ENCODE measurements at places on chromosomes 3 and 15.

DNA sequence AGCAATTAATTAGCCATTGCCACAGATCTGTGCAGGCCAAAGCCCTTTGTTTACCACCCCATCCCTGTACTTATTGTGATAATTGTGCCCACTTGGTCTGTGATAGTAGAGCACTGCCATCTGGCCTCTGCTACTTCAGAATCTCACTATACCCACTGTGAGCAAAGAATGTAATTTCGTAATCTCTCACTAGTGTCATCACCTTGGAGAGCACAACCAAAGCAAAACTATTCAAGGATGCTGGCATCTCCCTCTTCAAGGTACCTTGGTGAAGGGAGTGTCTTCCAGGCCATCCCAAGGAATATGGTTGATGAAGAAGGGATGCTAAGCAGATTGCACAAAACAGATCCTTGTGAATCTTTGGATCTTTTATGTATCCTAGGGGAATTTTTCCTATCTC lies 34.7 kb upstream of the NOX5 start:
- no peak for DNase-seq

DNA sequence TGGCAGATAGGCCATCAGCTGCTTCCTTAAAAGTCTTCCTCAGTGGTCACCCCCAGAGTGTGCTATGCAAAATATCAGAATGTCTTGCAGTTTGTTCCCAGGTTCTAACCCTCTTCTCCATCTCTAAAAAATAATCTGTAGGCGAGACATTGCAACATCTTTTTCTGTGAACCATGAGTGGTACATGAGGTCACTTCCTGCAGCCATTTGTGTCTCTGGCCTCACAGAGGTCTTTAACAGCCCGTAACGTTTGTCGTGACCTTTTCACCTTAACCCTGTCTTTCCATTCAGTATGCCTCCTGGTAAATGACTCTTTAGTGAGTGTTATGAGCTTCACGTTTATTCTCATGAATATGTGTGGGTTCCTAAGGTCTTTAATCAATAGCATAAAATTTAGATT lies 145.4 kb downstream of the KLHL25 start:
- DNase-seq: peak; percentile 41

- no peak for DNase-seq
Measured at GRCh38 chr3:47443611-47443995, 32.1 kb downstream of the SCAP start.

GRCh38 chr3:13042715-13043271 lies 30.4 kb downstream of the IQSEC1 start:
- no peak for DNase-seq

DNA sequence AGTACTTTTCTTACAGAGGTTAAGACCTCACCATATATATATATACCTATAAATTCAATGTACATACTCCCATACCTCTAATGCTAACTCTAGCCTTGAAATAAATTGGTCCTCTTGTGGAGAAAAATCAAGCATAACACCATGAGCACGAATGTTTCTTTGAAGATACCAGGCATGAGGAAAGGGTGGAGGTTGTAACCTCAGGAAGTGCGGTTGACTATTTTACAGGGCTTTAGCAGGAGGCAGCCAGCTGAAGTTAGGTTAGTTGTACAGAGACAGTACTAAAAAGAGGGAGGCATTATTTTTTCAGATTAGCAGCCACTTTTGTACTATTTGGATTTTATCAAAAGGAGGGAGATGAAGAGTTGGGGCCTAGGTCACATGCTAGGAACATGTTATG lies 767.0 kb downstream of the OTOL1 start:
- no peak for DNase-seq

- DNase-seq: no peak
Measured at GRCh38 chr3:134029256-134029733, 430 bp downstream of the SLCO2A1 start.

- DNase-seq: no peak
Measured at GRCh38 chr15:99408236-99409096, 157.2 kb downstream of the LRRC28 start.

GRCh38 chr15:91142106-91142744 lies 42.2 kb downstream of the SV2B start:
- no peak for DNase-seq

GRCh38 chr3:194723846-194724618 lies 38.3 kb downstream of the FAM43A start:
- no peak for DNase-seq

DNA sequence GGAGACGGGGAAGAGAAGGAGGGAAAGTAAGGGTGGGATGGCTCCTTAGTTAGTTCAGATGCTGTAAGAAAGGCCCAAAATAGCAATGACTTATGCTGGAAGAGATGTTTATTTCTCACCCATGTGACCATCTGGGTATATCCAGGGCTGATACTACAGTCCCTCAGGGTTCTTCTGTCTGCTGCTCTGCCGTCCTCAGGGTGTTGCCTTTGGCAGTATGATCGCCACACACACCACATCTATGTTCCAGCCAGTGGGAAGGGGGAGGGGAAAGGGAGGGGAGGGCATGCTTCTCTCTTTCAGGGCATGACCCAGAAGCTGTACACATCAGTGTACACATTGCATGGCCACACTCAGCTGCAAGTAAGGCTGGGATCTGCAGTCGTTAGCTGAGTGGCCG lies 10.2 kb downstream of the CD276 start:
- no peak for DNase-seq

DNA sequence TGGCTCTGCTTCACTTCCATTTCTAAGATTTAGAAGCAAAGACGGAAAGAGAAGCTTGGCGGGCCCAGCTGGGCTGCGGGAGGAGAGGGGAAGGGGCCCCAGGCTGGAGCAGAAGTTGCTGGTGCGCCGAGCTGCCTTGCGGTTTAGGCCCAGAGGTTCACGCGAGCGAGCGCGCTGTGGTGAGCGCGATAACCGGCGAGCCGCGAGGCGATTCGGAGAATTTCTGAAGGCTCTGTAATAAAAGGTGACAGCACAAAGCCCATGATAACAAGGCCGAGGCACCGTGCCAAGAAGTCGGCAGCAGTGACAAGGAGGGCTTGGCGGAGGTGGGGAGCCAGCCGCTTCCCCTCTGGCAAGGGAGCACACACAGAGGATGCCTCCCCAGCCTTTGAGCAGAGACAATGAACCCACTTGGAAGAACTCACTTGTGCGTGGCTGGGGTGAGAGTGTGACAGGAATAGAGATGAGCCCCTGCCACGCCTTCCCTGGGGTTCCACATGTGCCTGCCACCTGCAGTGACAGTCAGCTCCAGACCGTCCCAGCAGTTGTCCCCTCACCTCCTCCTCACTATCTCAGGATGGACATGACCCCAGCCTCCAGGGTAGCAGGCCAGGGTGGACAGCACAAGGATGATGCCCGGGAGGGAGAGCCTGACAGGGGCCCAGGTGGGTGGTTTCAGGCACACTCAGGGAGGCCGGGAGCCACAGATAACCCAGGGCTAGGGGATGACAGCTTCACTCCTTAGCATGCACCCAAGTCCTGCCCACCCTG lies 315.2 kb downstream of the UACA start:
- peak; percentile 50 for DNase-seq

DNA sequence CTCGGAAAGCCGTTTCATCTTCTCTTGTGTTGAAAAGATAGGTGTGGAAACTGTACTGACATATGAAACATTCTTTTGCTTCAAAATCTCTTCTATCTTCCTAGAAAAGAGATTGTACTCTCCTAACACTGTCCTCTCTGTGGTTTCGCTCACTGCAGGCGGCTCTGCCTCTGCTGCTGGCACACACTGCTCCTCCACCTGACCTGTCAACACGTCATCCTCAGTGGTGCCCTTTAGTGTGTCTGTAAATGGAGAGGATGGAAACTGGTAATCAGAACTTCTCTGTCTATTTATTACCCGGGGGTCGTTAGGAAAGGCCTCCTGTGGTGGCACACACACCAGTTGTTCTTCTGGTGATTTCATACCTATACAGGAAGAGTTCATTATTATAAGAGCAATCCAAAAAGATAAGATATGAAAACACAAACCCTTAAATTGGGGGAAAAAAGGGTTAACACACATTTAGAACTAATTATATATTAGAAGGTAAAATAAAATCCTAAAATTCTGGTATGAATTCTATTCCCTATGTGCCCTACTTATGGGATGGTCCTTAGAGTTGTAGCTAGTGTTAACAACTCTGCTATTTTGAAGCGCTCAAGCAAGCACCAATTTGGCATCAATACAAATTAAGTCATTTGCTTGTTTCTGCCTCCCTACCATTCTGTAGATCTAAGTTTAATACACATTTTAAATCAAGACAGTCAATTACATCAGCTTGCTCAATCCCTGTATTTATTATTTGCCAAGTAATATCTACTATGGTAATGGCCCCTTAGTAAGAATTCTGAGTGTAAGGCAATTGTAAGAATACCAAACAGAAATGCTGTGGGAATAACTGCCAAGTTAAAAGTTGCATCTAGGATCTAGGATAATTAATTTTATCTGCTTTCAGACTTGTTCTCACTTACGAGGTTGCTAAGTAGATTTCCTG lies 49.2 kb downstream of the TASOR start:
- no peak for DNase-seq

DNA sequence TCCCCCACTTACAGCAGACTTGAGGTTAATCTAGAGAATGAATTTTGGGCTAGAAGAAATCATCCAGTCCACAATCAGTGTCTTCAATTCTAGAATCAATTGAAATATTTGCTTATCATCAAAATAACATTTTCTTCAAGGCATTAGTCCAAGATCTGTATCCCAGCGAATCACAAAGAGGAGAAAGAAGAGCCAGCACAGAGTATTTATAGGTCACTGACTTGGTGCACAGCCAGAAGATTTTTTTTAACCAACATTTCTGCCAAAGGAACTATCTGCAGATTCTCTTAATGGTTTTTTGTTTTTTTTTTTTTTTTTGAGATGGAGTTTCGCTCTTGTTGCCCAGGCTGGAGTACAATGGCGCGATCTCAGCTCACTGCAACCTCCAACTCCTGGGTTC lies 178.2 kb downstream of the TNIK start:
- DNase-seq: no peak

DNA sequence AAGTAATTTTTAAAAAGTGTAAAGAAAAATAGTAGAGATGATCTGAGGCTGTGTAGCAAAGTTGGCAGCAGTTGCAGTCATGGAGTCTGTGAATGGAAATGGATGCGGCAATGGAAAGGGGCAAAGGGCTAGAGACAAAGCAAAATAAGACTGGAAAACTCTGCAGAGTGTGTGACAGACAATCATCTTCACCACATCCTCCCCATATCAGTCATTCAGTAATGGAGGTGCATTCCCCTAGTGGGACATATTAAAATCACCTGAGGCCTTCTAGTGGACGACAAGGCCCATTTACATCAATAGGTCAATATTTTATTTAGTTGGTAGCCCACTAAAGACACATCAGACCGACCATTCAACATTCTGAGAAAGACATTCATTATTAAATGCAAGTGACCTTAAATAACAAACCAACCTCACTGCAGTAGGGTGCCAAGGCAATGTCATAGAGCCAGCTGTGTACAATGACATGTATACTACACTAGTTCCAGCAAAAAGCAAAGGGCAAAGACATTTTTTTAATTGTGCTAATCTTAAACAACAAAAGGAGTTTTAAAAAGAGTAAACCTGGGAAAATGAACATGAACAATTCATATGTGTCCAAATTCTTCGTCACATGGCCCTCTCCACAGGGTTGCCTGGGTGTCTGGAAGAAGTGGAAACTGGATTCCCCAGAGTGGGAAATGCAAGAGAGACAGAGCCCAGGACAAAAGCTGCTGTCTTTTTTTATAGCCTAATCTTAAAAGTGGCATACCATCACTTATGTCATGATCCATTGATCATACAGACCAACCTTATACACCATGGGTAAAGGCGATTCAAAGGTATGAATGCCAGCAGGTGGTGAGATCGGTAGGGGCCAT lies 15.6 kb upstream of the RAP2B start:
- no peak for DNase-seq

GRCh38 chr3:167653155-167653554 lies 587 bp downstream of the WDR49 start:
- no peak for DNase-seq

DNA sequence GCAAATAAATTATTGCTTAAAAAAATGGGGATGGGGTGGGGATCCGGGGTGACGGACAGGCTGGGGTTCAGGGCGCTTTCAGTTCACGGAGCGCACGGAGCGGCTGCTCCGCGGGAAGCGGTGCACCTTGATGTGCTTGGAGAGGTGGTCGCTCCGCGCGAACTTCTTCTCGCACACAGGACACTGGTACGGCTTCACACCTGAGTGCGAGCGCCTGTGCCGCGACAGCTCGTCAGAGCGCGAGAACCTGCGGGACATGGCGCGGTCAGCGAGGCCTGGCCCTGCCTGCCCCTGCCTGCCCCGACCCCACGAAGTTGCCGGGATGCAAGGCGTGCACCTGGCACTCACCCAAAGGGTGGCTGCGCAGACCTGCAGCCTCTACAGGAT lies 13.6 kb downstream of the KLF15 start:
- DNase-seq: no peak

DNA sequence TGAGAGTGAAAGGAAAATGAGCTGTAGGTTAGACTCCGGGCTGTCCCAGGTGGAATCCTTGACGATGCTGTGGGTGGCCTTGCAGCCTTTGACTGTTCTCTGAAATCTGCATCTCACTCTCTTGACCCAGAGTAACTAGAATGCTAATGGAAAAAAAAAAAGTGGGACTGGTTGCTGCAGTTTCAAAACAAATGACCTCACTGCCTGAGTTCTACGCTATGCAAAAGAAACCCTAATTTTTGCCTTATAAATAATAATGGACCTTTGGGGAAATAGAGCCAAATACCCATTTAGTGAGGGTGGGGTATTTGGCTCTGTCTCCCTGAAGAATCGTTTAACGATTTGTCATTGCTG lies 309.7 kb upstream of the C2CD4B start:
- DNase-seq: no peak

GRCh38 chr15:90015749-90016148 lies 14.6 kb downstream of the ZNF710 start:
- DNase-seq: no peak

DNA sequence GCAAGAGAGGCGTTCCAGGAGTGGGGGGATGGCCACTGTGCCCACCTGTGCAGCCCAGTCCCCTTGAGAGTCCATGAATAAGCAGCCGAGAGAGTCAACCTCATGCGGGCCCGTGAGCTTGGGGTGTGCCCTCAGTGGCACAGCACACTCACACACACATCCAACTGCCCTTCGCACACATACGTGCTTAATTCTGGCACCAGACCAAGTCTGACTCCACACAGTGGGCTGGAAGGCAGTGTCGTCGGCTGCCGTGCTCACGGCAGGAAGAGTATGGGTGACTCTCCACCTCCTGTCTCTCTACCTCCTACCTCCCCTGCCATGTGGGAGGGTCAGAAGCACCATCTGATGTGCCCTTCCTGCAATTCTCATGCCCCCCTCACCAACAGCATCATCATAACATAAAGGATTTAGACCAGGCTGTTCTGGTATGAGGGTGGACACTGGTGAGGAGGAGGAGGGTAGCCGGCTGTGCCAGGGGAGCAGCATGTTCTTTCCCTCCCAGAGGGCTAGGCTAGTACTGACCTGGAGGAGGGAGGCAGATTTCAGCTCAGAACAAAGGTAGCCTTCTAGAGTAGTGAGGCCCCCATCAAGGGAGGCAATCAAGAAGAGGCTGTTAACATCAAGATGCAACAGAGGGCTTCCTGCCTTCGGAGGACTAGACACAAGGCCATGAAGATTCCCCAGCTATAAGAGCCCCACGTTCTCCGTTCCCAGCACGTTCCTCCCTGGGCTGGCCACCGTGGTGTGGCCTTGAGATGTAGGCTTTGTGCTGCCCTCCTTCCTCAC lies 5.3 kb upstream of the STRA6 start:
- DNase-seq: no peak
